NCI-H1436 treated with DMSO at 0.1 percent for 48 hours (cell line): ENCODE measurements at places on chromosomes 1 and 21.

DNA sequence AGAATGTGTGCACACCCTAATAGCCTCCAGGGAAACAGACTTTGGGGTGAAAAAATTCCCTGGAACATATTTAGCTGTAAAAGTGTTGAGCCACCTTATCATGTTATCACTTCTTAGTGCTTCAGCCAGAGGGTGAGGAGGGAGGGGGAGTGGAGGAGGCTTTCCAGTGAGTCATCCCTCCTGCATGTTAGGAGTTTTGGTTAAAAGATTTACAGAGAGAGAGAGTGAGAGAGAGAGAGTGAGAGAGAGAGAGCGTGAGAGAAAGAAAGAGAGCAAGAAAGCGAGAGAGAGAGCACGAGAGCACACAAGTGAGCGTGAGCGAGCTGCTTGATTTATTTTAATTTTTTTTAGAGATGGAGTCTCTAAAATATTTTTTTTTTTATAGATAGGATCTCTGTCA lies 13.5 kb upstream of the CACNA1E start:
- DNase-seq: no peak

GRCh38 chr1:186078245-186078644 lies 296.8 kb downstream of the TPR start:
- DNase-seq: no peak

GRCh38 chr1:17436380-17437174 lies 2.9 kb downstream of the RCC2 start:
- DNase-seq: no peak

- no peak for DNase-seq
These were observed 124.6 kb downstream of the TRIM33 start for GRCh38 chr1:114386129-114387009.

- no peak for DNase-seq
These were observed 24.0 kb downstream of the RGS7 start for GRCh38 chr1:241332987-241333386.

GRCh38 chr1:62685431-62685859 lies 2.7 kb downstream of the DOCK7 start:
- DNase-seq: no peak

- DNase-seq: no peak
These were observed 313.1 kb downstream of the PTBP2 start for GRCh38 chr1:97034651-97035050.

- no peak for DNase-seq
These were observed 784 bp downstream of the RPL11 start for GRCh38 chr1:23692308-23692871.

DNA sequence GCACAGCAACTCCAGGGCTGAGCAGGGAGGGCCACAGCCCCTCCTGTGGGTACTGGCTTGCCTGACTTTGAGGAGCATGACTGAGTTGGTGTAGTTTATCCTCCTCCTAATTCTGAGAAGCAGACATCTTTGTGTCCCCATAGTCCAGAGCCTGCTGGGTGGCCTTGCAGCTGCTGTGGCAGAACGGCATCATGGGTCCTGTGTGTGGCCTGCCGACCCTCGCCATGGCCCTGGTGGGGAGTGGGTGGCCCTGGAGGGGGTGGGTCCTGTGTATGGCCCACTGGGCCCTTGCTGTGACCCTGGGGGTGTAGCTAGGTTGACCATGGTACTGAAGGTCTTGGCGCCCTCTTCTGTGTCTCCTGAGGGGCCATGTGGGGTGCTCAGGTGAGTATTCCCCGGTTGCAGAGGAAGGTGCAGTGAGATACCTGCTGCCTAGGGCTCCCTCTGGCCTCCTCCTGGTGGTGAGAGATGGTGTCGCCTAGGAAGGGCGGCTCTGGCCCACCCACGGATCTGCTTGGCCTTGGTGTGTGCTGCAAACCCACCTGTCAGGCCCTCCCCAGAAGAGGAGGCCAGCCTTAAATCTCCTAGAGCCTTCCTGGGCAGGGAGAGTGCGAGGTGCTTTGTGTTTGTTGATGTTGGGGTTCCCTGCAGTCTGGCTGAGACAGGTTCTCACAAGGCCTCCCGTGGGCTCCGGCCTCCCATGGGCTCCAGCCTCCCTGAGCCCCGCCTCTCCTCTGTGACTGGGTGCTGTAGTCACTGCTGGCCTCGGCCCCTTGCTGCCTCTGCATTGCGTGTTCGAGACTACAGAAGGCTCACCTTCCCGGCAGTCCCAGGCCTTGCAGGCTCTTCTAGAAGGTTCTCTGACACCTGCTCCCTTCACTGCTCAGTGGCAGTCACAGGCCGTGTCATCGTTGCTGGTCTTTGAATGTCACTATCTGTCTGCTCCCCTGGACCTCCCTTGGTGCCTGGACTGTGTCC lies 7.8 kb downstream of the SNAP47 start:
- no peak for DNase-seq

DNA sequence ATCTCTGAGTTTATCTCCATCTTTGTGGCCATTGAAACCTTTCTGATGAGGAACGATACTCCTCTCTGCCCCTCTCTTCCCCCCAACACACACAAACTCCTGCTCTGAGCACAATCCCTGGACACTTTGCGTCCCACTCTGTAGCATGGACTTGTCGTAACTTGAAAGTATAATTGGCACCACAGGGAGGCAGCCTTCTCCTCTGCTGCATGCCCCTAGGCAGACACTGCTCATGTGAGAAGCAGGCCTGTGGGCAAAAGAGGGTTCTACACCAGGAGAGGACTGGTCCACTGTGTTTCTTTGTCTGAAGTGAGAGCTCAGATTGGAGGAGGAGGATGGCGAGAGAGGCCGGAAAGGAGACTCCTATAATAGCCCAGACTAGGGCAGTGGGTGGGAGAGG lies 3.8 kb upstream of the PARS2 start:
- DNase-seq: peak; percentile 42

- no peak for DNase-seq
These were observed 134.5 kb downstream of the SMYD3 start for GRCh38 chr1:246372559-246372958.
